Mononuclear cell (primary cell): ENCODE measurements at places on chromosomes 1 and 21. TPM values are rescaled to one million over a fixed set of nuclear protein-coding genes. Genes with fewer than 3 reads are reported as not detected.

DCDC2B gene
- total RNA-seq, result not detected

BATF3 gene
- 1.4 TPM for total RNA-seq

CCDC185 gene
- total RNA-seq, result not detected

F5 gene
- total RNA-seq, result 13.9 TPM

CFHR2 gene
- not detected for total RNA-seq

SELE gene
- not detected for total RNA-seq

CFAP57 gene
- 0.10 TPM for total RNA-seq

SPRR5 gene
- total RNA-seq, result not detected

TEDDM1 gene
- total RNA-seq, result not detected

UTS2 gene
- total RNA-seq, result 1.4 TPM

LCE2A gene
- not detected for total RNA-seq

NCAM2 gene
- 0.10 TPM for total RNA-seq

PIGR gene
- not detected for total RNA-seq

ZNF593OS gene
- not detected for total RNA-seq

YBEY gene
- total RNA-seq, result 19.7 TPM

SLC16A4 gene
- not detected for total RNA-seq

CR1L gene
- total RNA-seq, result 0.21 TPM

VHLL gene
- not detected for total RNA-seq

PRR9 gene
- total RNA-seq, result not detected

CTSE gene
- not detected for total RNA-seq

FMO2 gene
- total RNA-seq, result not detected

HSPB7 gene
- not detected for total RNA-seq

SYT11 gene
- total RNA-seq, result 12.0 TPM

ATAD3C gene
- 0.63 TPM for total RNA-seq

ERG gene
- total RNA-seq, result 1.4 TPM

TENT5C gene
- 69.2 TPM for total RNA-seq

GJB5 gene
- total RNA-seq, result not detected

PPP1R12B gene
- 22.4 TPM for total RNA-seq

KRTAP6-3 gene
- not detected for total RNA-seq
